ENCODE measurements at places on chromosomes 2 and 18. TPM values are rescaled to one million over a fixed set of nuclear protein-coding genes. Genes with fewer than 3 reads are reported as not detected.
A peak's percentile ranks its signal among the peaks of the same experiment; 100 is the strongest.

DNA sequence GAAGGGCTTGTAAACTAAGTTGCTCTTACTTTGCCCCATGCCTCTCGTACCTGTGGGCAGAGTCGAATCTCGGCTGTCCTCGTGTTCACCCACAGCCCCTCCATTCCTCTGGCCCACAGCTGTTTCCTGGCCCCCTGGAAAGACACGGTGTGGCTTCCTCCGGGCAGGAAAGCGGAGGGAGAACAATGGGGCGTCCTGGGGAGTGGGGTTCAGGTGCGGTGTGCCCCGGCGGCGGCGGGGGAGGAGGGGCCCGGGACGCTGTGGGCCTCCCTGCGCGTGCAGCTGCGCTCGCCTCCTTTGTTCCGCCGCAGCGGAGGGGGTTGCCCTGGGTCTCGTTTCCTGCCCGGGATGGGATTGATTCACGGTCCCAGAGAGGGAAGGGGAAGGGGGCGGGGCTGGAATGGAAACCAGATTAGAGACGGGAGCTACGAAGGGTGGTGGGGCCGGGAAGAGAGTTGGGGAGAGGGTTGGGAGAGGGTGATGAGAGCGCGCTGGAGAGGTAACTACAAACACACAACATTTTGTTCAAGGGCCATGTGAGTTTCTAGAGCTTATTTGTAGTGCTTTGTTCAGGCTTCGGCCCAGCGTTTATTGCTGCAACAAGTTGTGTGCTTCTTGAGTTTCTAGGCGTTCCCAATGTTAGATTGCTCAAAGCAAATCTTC, 796 bp downstream of the MYO1B start:
- peak; percentile 58 for DNase-seq
- peak overlapping the region; percentile 42 for H3K4me3 ChIP-seq
- H3K27me3 ChIP-seq, result no peaks in the 10 kb centered on the region

- H3K4me1 ChIP-seq, result no peaks in the 10 kb centered on the region
- H3K36me3 ChIP-seq, result no peaks in the 10 kb centered on the region
- no peaks in the 10 kb centered on the region for H3K27me3 ChIP-seq
These were observed 142.3 kb downstream of the SOX11 start for GRCh38 chr2:5834501-5834900.

GRCh38 chr2:218998414-218999002, 5.3 kb upstream of the CRYBA2 start:
- H3K27me3 ChIP-seq, result peaks cover 19% of the 10 kb centered on the region
- H3K27ac ChIP-seq, result no peak overlapping the region
- H3K4me3 ChIP-seq, result no peak overlapping the region

DNA sequence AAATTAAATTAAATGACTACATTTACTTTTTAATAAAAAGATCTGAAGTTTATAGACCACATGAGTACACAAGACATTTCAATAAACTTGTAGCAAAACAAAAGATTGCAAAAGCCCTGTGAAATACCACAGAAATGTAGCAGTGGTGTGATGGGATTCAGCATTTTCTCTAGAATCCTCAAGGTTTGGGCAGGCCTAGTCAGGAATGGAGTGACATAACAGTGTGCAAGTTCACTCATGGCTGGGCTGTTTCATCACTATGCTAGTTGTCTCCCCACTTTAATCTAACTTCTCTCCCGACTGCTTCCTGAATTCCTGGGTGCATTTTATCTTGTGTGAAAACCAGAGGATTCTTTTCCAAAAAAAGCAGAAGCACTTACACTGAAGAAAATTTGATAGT, 1089.9 kb upstream of the DDX18 start:
- H3K36me3 ChIP-seq, result no peaks in the 10 kb centered on the region
- no peaks in the 10 kb centered on the region for H3K27me3 ChIP-seq
- no peak overlapping the region for H3K27ac ChIP-seq
- no peaks in the 10 kb centered on the region for H3K4me1 ChIP-seq
- H3K4me3 ChIP-seq, result no peak overlapping the region

- no peaks in the 10 kb centered on the region for H3K36me3 ChIP-seq
- no peaks in the 10 kb centered on the region for H3K27me3 ChIP-seq
- no peak for DNase-seq
- no peak overlapping the region for H3K27ac ChIP-seq
- H3K4me3 ChIP-seq, result no peak overlapping the region
These were observed 95.3 kb downstream of the DCC start for GRCh38 chr18:52435301-52435700.

- H3K4me3 ChIP-seq, result no peak overlapping the region
- H3K4me1 ChIP-seq, result peaks cover 20% of the 10 kb centered on the region
- no peaks in the 10 kb centered on the region for H3K27me3 ChIP-seq
- DNase-seq, result no peak
- H3K36me3 ChIP-seq, result no peaks in the 10 kb centered on the region
These were observed 158.4 kb downstream of the BCL2 start for GRCh38 chr18:63161032-63161760.

- peak overlapping the region; percentile 89 for H3K27ac ChIP-seq
- H3K27me3 ChIP-seq, result no peaks in the 10 kb centered on the region
- no peak overlapping the region for H3K4me3 ChIP-seq
- peak; percentile 96 for DNase-seq
- H3K36me3 ChIP-seq, result no peaks in the 10 kb centered on the region
These were observed 130.8 kb downstream of the ZNF236 start for GRCh38 chr18:76953156-76953555.

GRCh38 chr2:36664696-36665076, 31.8 kb upstream of the VIT start:
- H3K27ac ChIP-seq, result no peak overlapping the region
- DNase-seq, result no peak
- H3K36me3 ChIP-seq, result no peaks in the 10 kb centered on the region
- no peaks in the 10 kb centered on the region for H3K27me3 ChIP-seq
- no peaks in the 10 kb centered on the region for H3K4me1 ChIP-seq

DNA sequence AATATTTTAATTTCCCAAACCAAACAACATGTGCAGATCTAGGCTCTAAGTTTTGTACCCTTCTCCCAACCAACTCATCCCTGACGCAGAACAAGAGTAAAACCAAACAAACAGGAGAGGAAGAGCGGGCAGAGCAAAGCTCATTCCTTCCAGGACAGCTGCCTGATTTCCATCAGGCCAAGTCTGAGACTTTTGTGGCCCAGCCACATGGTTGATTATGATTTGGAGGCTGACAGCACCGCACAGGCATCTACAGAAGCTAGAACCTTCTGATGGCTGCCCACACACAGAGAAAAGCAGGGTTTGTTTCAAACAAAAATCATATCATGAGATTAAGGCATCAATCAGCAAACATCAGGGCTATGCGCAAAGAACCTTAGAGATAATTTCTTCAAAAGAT, 262.6 kb downstream of the TNS1 start:
- H3K27ac ChIP-seq, result no peak overlapping the region
- no peak for DNase-seq
- no peaks in the 10 kb centered on the region for H3K36me3 ChIP-seq
- H3K4me1 ChIP-seq, result peaks cover 13% of the 10 kb centered on the region
- H3K27me3 ChIP-seq, result no peaks in the 10 kb centered on the region

DNA sequence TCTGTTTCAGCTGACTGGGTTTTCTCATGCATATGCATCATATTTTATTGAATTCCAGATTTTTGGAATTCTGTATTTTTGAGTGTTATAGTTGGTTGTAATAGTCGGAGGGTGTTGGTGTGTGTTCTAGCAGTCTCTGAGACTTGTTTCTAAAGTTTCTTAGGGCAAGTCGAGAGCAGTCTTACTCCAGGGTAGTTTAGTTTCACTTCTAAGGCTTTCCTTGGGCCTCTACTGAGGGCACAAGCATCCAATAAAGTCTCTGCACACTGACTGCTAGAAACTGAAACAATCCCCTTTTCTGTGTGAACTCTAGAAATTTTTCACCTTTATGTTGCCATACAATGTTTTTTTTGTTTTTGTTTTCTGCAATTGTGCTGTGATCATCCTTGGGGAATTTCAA, 663.7 kb upstream of the LRATD1 start:
- H3K4me1 ChIP-seq, result no peaks in the 10 kb centered on the region
- H3K36me3 ChIP-seq, result no peaks in the 10 kb centered on the region
- no peaks in the 10 kb centered on the region for H3K27me3 ChIP-seq

DNA sequence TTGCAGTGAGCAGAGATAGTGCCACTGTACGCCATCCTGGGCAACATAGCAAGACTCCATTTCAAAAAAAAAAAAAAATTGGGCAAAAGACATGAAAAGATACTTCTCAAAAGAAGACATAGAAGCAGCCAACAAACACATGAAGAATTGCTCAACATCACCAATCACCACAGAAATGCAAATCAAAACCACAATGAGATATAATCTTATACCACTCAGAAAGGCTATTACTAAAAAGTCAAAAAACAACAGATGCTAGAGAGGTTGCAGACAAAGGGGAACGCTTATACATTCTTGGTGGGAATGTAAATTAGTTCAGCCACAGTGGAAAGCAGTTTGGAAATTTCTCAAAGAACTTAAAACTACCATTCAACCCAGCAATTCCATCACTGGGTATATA, 43.1 kb upstream of the CHAC2 start:
- no peak for DNase-seq
- H3K4me3 ChIP-seq, result no peak overlapping the region
- H3K27ac ChIP-seq, result no peak overlapping the region
- H3K4me1 ChIP-seq, result peaks cover 12% of the 10 kb centered on the region
- H3K27me3 ChIP-seq, result no peaks in the 10 kb centered on the region
- no peaks in the 10 kb centered on the region for H3K36me3 ChIP-seq

DNA sequence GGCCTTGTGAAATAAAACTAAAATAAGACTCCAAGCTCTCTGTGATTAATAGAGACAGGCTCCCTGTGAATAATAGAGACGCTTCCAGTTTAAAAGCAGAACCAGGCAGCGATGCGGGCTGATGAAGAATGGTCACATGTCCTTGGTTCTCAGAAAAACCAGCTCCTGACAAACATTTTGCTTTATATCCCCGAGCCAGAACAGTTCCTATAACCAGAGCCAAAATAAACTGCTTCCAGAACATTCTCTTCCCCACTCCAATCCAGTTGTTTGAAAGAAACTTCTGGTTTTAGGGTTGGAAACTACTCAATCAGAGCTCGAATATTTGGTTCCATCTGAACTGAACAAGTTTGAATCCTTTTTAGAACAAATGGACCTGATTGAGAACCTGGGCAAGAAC, 213.7 kb downstream of the TSN start:
- no peak overlapping the region for H3K4me3 ChIP-seq
- H3K27me3 ChIP-seq, result no peaks in the 10 kb centered on the region
- H3K27ac ChIP-seq, result no peak overlapping the region

DNA sequence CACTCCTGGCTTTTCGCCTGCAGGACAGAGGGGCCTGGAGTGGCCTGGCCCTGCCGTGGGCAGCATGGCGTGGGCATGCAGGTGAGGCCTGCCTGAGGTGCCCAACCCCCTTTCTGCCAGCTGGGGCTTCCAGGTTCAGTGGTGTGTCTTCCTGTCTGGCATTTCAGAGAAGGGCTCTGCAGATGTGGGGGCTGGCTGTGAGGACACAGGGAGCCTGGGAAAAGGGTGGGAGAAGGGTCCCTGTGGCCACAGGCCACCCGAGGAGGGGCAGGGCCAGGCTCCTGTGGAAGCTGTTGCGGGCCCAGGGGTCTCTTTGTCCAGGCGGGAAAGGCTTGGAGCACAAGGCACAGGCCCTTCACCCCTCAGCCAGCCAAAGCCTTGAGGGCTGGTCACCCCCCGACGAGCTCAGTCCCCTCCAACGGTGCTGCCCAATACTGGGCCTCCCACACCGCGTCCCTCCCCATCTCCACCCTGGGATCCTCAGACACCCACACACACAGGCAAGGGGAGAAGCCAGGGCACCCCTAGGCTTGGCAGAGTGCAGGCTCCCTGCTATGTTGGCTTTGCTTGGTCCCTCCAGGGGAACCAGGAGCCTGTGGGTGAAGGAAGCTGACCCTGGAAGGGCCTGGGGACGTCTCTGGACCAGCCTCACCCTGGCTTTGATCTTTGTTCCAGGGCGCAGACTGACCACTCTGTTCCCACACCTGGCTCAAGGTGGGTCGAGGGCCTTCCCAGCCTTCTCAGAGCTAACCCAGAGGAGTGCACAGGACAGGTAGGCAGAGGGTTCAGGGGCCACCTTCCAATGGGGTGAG, 3.7 kb upstream of the AQP12A start:
- peaks cover 15% of the 10 kb centered on the region for H3K4me1 ChIP-seq
- H3K36me3 ChIP-seq, result no peaks in the 10 kb centered on the region
- no peak overlapping the region for H3K27ac ChIP-seq
- H3K4me3 ChIP-seq, result no peak overlapping the region
- no peak for DNase-seq
- H3K27me3 ChIP-seq, result no peaks in the 10 kb centered on the region

GRCh38 chr2:120319686-120320317, 26.1 kb upstream of the INHBB start:
- H3K27me3 ChIP-seq, result no peaks in the 10 kb centered on the region
- no peak for DNase-seq
- H3K27ac ChIP-seq, result no peak overlapping the region
- peaks cover 13% of the 10 kb centered on the region for H3K4me1 ChIP-seq

DNA sequence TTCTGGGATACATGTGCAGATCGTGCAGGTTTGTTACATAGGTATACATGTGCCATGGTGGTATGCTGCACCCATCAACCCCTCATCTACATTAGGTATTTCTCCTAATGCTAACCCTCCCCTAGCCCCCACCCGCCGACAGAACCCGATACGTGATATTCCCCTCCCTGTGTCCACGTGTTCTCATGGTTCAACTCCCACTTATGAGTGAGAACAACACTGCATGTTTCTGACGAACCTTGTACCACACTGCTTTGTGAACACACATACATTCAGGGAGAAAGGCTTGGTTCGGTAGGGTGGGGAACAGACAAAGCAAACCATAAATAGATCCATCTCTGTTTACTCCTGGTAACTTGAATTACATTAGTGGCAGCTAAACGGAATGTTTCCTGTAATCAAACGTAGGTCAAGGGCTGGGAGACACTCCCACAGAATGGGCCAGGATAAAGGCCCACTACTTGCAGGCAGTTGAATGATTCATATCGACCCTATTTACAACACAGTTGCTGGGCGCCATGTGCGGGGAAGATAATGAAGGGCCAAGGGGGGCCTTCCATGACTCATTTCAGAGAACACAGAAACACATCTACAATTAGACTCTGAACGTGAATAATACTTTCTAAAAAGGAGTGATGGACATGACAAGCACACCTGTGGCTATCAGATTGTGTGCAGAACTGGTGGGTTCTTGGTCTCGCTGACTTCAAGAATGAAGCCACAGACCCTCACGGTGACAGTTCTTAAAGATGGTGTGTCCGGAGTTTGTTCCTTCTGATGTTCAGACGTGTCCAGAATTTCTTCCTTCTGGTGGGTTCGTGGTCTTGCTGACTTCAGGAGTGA, 56.8 kb upstream of the KIDINS220 start:
- H3K36me3 ChIP-seq, result no peaks in the 10 kb centered on the region
- H3K27ac ChIP-seq, result no peak overlapping the region
- DNase-seq, result no peak
- H3K4me1 ChIP-seq, result no peaks in the 10 kb centered on the region
- no peaks in the 10 kb centered on the region for H3K27me3 ChIP-seq

GRCh38 chr2:110910423-110910822, 178.1 kb downstream of the ACOXL start:
- H3K4me1 ChIP-seq, result no peaks in the 10 kb centered on the region
- no peaks in the 10 kb centered on the region for H3K27me3 ChIP-seq
- H3K36me3 ChIP-seq, result no peaks in the 10 kb centered on the region
- no peak overlapping the region for H3K27ac ChIP-seq
- DNase-seq, result no peak

KCNG2 gene
- not detected for total RNA-seq

DSC2 gene
- 11.7 TPM for total RNA-seq

LIMS1 gene
- total RNA-seq, result 79.7 TPM

PLEKHH2 gene
- total RNA-seq, result 27.5 TPM

LHCGR gene
- total RNA-seq, result 0.59 TPM

CNDP1 gene
- total RNA-seq, result 1.0 TPM

SFT2D3 gene
- 17.9 TPM for total RNA-seq

All from thyroid gland (tissue), 4 donors.